ENCODE measurements at places on chromosomes 5 and 9.

DNA sequence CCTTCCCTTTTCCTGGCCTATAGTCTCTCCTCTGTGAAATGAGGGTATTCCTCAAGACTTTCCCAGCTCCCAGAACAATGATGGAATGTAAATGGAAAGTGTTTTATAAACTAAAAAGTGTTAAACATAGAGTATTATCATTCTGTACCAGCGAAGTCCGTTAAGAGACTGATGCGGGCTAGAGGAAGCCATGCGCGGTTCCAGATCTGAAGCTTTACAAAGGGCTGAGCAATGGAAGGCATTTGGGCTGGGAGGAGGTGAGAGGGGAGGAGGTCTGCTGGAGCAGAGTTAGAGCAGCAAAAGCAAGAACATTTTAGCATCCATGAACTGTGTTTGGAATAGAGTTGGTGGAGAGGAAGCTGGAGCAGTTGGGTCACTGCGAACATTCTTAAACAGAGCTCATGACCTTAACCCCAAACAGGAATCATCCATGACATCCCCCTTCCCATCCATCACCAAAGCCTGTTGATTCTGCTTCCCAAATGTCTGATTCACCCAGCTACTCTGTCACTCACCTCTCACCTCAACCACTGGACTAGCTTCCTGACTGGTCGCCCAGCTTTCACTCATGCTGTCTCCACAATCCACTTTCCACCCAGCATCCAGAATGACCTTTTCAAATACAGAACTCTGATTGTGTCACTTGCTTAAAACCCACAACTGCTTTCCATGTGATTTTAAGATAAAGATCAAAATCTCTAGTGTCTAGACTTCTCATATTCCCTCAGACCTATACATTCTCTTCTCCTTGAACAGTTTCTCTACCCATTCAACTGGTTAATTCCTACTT is 37.1 kb downstream of the CDK5RAP2 start:
- no peak for DNase-seq

GRCh38 chr9:18126831-18127498 is 347.0 kb upstream of the ADAMTSL1 start:
- no peak for DNase-seq

DNA sequence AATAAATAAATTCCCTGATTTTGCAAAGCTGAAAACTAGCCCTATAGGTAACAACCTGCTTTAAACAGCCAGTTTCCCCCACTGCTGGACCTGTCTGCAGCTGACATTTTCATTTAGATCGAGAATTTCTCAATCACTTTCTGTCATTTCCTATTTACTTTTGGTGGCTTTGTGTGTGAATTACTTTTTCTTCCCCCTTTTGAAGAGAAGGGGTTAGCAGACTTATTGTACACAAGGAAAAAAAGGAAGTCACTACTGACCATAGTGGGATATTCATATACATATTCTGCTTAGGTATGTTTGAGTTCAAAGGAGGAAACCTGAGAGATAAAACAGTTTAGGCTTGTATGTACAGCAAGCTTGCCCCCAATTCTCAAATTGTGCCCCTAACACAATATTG is 27.0 kb upstream of the IFNB1 start:
- no peak for DNase-seq

- DNase-seq, result no peak
These were observed 129.8 kb upstream of the IFNE start for GRCh38 chr9:21611891-21612290.

Data from kidney glomerular epithelial cell (primary cell).